ENCODE measurements at places on chromosomes 6 and 20.

DNA sequence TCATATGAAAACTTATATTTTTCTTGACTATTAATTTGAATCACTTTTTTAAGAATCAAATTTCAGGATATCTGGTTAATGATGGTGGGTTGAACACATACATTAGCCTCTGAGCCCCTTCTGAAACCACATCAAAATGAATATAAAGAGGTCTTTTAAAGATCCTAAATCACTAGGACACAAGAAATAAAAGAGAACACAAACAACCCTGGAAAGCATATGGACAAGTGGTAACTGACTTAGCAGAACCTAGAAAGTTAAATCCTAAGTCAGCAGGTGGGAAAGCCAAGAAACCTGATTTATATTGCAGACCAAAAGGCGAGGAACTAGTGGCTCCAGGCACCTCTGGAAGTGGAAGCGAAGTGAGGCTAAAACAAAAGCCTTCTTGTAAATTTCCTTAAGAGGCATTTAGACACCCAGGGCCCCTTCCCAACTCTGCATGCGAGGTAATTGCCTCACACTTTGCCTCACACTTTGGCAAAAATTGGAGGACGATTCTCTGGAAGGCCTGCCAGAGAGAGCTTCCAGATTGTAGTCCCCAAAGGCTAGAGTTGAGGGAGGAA is 293.9 kb downstream of the KHDC1L start:
- DNase-seq = no peak

GRCh38 chr6:5295623-5296022 is 34.3 kb downstream of the FARS2 start:
- DNase-seq = no peak

GRCh38 chr20:33914919-33915318 is 78.8 kb upstream of the RALY start:
- DNase-seq = no peak

- no peak for DNase-seq
Measured at GRCh38 chr6:70379473-70380013, 33.8 kb upstream of the FAM135A start.

- no peak for DNase-seq
Measured at GRCh38 chr20:63165356-63166192, 50.4 kb downstream of the YTHDF1 start.

GRCh38 chr6:54248319-54248718 is 59.9 kb upstream of the TINAG start:
- no peak for DNase-seq

DNA sequence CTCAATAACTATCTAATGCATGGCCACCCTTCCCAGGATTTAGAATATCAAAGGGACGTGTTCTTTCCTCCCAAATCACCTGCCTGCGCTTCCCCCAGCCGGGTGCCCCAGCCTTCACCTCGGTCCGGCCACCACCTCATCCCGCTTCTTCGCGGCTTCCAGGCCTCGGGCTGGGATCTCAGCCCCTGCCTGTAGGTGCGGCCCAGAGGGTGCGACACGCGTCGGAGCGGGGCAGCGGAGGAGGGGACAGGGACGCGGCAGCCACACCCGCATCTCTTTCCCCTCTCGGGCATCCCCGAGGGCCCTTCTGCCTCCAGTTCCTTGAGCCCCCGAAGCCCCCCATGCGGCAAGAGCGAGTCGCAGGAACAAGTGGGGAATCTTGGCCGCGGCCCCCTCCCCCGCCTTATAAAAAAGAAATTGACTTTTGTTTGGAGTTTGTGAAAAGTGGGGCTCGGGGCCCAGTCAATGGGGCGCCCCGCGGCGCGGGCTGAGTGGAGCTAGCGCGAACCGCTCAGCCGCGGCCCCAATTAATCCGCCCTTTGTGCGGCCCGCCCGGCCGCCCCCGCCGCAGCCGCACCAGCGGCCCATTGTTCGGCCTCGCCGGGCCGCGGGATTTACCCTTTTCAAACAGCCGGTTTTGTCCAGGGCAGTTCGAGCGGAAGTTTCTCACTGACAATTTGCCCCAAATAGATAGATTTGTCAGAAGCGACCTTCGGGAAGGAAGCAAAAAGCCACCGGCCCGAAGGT is 8.4 kb upstream of the NR2E1 start:
- DNase-seq = no peak

DNA sequence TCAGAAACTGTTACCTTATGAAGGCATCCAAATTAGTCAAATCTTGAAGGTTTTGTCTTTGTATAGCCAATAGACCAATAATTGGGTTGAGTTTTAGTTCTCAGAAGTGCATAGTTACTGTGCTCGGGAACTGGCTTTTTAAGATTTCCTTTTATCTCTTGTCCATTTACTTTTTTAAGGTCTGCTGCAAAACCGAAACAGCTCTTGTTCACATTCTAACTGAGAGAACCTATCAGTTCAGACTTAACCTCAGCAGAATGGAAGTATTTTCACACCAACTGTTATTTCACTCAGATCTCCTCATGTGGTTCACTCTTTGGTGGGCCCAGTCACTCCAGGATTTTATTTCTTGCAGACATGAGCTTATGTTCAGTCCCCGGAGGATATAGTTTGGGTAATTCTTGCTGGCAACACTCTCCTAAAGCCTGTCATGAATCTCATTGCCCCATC is 55.5 kb downstream of the TPBG start:
- no peak for DNase-seq

DNA sequence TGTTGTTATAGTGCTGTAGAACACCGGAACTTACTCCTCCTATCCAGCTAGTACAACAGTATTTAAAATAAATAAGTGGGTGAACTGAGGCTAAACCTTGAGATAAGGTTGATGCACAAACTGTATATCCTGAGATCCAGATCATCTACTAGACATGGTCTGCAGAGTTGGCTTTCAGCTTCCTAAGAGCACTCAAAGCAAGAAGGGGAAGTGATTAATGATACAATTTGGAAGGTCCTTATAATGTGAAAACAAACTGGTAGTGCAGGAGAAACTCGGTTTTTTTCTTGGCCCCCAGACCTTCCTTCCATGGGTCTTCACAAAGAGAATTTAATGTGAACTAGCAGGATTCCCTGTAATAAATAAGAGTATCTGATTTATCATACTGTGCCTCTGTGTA is 27.4 kb upstream of the RREB1 start:
- no peak for DNase-seq

GRCh38 chr6:77292564-77293546 is 170.4 kb downstream of the HTR1B start:
- no peak for DNase-seq

DNA sequence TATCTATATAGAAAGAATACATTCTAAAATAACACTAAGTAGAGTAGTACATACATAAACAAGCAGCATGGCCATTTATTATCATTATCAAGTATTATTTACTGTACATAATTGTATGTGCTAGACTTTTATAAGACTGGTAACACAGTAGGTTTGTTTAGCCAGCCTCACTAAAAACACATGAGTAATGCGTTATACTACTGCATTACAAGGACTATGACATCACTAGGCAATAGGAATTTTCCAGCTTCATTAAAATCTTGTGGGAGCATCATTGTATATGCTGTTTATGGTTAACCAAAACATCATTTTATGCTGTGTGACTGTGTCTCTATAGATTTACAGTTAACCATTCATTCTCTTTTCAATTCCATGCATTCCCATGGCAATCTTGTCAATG is 131.7 kb upstream of the HDGFL1 start:
- DNase-seq = no peak

- no peak for DNase-seq
Measured at GRCh38 chr6:80946402-80946801, 806.1 kb downstream of the TENT5A start.

DNA sequence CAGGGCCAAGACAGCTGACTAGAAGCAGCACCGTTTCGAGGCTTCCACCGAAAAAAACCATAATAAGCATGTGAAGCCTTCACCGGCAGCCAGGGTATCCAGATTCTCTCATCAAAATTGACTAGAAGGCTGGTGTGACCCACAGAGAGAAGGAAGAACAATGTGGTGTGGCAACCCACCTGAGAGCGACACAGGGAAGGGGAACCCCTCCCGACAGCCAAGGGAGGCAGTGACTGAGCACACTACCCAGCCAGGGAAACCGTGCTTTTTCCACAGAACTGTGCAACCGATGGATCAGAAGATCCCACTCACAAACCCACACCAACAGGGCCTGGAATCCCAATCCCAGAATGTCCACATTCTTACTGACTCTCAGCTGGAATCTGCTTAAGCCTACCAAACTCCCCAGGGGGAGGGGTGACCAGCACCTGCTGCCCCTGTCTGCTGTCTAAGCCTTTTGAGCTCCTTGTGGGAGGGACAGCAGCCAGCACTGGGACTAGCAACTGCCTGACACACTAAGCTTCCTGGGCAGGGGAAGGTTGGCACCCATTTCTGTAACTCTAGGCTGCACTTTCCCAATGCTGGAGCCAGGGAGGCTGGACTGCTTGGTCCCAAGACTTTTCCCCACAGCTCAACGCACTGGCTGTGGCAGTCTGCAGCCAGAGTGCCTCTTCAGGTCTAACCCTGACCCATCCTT is 231.9 kb upstream of the FAM83B start:
- DNase-seq = no peak

DNA sequence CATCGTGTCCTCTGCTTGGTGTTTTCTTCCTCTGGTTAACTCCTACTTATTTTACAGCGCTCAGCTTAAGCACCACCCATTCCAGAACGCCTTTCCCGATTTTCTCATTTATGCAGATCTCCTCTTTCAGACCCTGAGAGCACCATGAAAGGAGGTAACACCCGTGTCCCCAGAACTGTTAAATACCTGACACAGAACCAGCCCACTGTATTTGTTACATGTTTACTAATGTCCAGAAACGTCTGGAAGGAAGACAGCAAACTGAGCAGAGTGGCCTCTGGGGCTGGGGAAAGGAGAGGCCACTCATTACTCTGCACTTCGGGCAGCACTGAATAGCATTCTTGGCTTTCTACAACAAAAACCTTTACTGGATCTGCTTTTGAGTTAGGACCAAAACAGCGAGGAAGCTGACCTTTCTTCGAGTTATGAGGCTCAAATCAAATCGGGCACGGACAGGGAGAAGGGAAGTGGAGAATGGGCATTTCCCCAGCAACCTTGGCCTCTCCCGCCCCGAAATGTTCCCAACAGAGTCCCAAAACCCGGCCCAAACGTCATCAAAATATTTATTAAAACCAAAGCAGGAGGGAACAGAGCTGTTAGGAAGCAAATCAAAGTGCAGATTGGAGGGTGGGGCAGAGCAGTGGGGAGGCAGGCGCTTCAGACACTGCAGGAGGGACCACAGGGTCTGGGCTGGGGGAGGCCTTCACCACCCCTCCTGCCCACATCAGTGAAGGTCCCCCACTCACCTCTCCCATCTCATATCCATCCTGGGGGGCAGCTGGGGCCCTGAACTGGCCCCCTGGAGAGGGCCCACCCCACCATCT is 1.1 kb upstream of the NECAB3 start:
- DNase-seq = no peak

DNA sequence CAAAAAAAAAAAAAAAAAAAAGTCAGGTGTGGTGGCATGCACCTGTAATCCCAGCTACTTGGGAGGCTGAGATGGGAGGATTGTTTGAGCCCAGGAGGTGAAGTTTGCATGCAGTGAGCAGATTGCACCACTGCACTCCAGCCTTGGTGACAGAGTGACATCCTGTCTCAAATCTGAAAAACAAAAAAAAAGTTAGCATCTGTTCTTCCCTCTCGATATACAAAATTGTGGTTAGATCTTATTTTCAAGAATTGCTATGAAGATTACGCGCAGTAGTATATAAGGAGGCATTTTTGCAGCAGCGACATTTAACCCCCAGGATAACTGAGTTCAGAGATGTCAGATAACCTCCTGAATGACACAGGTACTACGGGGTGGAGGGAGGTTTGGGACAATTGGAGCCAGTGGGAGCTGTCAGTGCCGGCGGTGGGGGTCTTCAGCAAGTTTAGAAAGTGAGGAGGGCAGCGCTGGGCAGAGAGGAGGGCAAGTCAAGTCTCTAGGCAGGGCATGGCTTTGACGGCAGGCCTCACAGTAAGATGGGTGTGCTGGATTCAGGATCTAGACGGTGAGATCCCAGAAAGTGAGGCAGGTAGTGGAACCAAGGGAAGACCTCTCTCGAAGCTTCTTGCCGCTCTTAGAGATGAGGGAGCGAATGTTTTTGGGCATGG is 26.2 kb upstream of the MRPS18A start:
- no peak for DNase-seq

GRCh38 chr20:50580842-50581544 is 70.8 kb downstream of the PTPN1 start:
- DNase-seq = no peak

DNA sequence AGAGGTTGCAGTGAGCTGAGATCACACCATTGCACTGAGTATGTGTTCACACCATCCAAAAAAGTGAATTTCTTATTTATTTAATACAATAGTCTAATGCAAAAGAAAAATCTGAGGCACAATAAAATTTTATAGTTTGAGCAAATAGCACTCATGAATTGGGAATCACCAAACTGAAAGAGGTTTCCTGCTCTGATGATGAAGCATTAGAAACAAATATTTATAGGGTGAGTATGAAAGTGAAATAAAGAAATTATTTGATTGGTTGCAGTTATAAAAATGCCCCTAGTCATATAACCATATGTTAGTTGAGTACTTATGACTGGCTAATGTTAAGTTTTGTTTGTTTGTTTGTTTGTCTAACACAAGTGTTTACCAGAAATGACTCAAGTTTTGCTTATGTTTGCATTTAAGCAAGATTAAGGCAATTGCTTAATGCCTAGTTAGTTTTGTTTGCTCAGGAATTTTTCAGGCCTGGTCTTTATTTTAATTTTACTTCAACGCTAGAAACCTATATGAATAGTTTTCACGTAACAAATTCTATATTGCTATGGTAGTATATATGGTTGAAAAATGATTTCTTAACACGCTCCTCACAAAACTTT is 151.5 kb upstream of the FAM83B start:
- DNase-seq = no peak

Measured in stimulated activated CD8-positive, alpha-beta memory T cell treated with anti-CD3 and anti-CD28 coated beads, Interleukin-2, amount 100 ng/mL, for 1 hour (primary cell).